ENCODE measurements at places on chromosomes 2 and 18. TPM values are rescaled to one million over a fixed set of nuclear protein-coding genes. Genes with fewer than 3 reads are reported as not detected.

DNA sequence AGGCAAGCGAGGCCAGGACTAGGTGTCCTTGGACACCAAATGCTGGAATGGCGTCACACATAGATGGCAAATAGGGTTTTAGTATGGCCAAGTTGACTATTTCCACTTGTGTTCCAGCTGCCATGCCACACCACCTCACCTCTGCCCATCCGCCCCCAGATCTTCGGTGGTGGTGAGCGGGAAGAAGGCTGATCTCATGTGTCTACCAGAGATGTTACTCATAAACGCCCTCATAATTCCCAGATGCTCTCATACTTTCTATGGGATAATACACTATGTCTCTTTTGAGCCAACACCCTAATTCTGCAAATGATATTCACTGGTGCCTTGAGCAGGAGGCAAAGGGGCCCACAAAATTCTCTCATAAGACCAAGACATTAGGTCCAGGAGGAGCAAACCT, 281.1 kb upstream of the FN1 start:
- no peaks in the 10 kb centered on the region for H3K36me3 ChIP-seq
- H3K27me3 ChIP-seq, result no peaks in the 10 kb centered on the region
- H3K4me1 ChIP-seq, result peaks cover 36% of the 10 kb centered on the region

GRCh38 chr2:45237128-45237527, 227.9 kb upstream of the SIX2 start:
- H3K27me3 ChIP-seq, result no peaks in the 10 kb centered on the region
- no peaks in the 10 kb centered on the region for H3K36me3 ChIP-seq
- H3K27ac ChIP-seq, result peak overlapping the region; percentile 57

Gene PLEKHM3
- 18.3 TPM for total RNA-seq

GRCh38 chr2:111534910-111535352, 349.1 kb downstream of the ANAPC1 start:
- H3K4me1 ChIP-seq, result no peaks in the 10 kb centered on the region
- no peak for DNase-seq
- H3K36me3 ChIP-seq, result no peaks in the 10 kb centered on the region
- H3K27ac ChIP-seq, result no peak overlapping the region

DNA sequence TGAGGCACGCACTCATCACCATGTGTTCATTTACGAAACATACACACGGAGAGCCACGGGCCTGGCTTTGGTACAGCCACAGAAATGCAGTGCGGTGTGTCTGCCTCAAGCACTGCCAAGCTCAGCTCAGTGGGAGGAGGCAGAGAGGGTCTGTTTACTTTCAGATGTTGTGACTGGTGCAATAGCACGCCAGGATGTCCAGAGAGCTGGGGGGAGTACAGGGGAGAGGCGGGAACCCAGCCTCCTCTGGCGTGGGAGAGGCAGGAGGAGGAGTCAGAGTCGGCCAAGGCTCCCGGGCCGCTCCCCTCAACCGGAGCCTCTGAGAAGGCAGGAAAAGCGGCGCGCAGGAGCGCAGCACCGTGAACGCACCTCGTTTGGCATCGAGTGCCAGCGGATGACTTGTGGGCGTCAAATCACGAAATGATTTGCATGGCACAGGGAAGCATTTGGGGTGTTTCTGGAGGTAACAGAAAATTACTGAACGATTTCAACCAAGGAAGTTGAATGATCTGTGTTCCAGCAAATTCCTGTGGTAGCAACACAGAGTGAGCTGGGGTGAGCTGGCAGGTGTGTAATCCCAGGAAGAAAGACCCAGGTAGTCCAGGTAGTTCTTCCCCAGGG, 143.0 kb downstream of the ZNF516 start:
- peak overlapping the region; percentile 21 for H3K4me3 ChIP-seq
- H3K4me1 ChIP-seq, result no peaks in the 10 kb centered on the region
- peaks cover 2% of the 10 kb centered on the region for H3K36me3 ChIP-seq
- H3K27me3 ChIP-seq, result no peaks in the 10 kb centered on the region

Gene PLA2R1
- total RNA-seq, result 9.3 TPM

GRCh38 chr2:64731263-64731643, 77.5 kb upstream of the SERTAD2 start:
- peak overlapping the region; percentile 60 for H3K27ac ChIP-seq
- H3K27me3 ChIP-seq, result no peaks in the 10 kb centered on the region
- H3K4me3 ChIP-seq, result peak overlapping the region; percentile 59
- no peak for DNase-seq
- peaks cover 14% of the 10 kb centered on the region for H3K4me1 ChIP-seq
- H3K36me3 ChIP-seq, result no peaks in the 10 kb centered on the region

DNA sequence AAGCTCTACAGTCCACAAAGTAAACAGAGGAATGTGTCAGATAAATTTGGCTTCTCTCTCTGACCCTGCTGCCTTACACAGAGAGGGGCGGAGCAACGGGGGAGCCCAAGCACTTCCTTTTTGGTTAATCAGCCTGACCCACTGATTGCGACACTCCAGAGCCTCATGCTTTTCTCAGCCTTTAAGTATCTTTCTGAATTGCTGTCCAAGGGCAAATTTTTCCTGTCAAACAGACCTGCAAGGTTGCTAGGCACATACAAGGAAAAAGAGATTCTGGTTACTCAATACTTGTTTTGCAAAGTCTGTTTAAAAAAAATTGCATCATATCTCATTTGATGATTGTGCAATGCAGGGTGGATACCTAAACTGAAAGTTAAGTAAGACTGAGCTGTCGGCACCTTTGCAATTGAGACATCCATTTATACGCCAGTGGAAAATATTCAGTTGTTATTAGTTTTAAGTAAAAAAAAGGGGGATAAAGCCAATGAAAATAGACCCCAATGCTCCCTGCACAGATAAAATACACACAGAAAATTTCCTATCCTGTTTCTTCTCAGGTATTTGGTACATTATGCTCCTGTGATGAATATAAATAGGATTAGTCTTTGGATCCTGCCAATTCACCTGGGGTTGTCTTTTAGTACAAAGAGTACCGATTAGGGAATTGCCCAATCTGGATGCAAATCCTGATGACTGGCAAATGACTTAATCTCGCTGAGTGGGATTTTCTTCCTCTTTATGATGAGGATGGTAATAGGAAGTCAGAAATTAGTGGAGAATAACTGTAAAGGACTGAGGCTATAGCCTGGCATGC, 260.2 kb upstream of the TRIB2 start:
- no peak overlapping the region for H3K4me3 ChIP-seq
- no peaks in the 10 kb centered on the region for H3K27me3 ChIP-seq
- H3K27ac ChIP-seq, result peak overlapping the region; percentile 51
- no peaks in the 10 kb centered on the region for H3K36me3 ChIP-seq
- DNase-seq, result peak; percentile 96

Gene FOXD4L1
- not detected for total RNA-seq

Gene CDK5R2
- not detected for total RNA-seq

GRCh38 chr2:51484605-51485004, 452.7 kb upstream of the NRXN1 start:
- H3K36me3 ChIP-seq, result no peaks in the 10 kb centered on the region
- DNase-seq, result no peak
- H3K4me3 ChIP-seq, result no peak overlapping the region
- H3K4me1 ChIP-seq, result no peaks in the 10 kb centered on the region
- H3K27ac ChIP-seq, result no peak overlapping the region

Gene ST8SIA3
- not detected for total RNA-seq

DNA sequence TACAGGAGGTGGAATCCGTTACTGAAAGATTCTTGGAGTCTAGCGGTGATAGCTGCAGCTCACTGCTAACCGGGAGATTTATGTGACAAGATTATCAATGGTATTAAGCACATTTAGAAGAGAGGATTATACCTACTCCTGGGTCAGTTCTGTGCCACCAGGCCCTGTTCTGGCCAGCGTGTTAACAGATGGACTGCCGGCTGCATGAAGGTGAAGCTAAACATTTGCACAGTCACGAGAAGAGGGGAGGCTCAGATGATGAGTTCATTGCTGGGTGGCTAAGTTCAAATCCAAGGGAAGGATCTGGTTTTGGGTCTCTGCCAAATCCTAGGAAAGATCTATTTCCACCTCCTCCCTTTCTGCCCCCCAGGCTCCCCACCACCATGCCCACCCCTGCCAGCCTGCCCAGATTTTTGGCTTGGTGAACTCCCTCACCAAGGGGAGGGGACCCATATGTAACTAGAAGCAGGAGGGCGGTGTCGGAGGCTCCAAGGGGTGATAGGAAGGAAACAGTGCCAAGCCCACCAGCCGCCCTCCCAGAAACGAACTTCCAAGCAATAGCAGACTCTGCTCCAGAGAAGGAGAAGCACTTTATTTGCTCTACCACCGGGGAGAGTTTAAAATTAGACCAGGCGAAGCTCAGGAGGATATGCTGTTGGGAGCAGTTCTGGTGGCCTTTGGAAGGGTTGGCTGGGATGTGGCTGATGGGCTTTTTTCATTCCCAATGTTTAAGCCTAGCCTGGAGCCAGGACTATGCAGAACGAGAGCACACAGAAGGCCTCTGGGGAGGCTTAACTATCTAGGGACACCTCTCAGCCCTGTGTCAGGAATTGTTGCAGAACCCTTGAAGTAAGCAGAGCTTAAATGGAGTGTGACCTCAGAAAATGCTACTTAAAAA, 200.5 kb downstream of the KLHL29 start:
- H3K27ac ChIP-seq, result peak overlapping the region; percentile 67
- peaks cover 6% of the 10 kb centered on the region for H3K4me1 ChIP-seq
- no peaks in the 10 kb centered on the region for H3K27me3 ChIP-seq
- H3K4me3 ChIP-seq, result no peak overlapping the region
- no peak for DNase-seq

All from ascending aorta (tissue), 2 donors.